ENCODE measurements at places on chromosomes 2 and 18.

DNA sequence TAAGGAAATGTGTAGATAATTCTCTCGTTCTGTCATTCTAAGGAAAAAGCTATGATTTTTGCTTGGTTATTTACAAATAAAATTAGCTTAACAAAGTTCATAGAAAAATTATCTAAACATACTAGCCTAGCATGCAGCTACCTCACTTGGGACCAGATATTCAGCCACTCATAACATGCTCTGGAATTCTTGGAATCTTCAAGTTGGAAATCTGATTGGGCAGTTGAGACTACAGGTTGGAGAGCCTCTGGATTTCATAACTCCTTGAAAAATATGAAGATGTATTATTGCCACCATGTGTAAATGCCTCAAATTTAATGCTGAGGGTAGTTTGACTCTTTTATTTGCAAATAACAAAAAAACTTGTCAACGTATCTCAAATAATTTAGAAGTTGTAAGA is 132.2 kb upstream of the GULP1 start:
- no peak for DNase-seq

DNA sequence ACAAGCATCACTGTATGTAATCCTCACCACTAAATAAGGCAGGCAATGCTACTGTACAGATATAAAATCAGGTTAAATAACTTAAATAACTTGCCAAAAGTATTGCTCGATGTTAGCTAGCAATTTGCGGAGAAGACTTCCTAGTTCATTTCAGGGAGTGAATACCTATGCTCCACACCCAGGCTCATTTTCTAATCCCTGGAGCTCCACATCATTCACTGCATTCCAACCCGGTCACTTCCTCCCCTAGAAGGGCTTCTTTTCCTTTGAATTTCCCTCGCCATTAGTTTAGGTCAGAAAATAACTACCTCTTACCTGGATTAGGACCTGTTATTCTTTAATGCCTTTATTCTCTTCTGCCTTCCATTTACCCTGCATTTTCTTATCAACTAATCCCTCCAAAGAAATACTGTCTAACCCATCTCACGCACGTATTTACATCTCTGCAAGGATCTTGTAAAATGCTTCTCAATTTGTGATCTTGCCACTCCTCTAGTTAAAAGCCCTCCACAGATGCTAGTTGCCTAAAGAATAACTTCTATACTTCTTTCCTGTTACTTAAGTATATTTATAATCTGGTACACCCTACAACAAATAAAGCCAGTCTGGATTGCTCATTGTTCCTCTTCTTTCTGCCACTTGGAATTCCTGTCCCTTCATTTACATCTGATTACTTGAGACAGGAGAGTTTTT is 599.8 kb downstream of the NRXN1 start:
- DNase-seq: no peak

DNA sequence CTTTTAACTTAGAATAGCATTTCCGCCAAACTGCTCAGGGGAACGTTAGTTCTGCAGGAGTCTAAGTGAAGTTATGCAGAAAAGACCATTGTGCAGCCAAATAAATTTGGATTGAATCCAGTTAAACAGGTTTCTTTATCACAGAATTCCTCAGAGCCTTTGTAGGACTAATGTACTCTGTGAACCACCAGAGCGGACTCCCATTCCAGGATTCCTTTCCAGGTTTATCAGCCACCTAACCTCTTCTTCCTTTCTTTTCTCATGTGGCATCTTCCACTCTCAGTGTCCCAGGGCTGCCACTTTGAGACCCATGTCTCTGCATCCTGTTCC is 350.4 kb downstream of the TSN start:
- DNase-seq: no peak

GRCh38 chr2:218885981-218886947 is 5.6 kb downstream of the WNT10A start:
- peak; percentile 65 for DNase-seq

- no peak for DNase-seq
These were observed 38.0 kb downstream of the HJURP start for GRCh38 chr2:233816334-233816733.

DNA sequence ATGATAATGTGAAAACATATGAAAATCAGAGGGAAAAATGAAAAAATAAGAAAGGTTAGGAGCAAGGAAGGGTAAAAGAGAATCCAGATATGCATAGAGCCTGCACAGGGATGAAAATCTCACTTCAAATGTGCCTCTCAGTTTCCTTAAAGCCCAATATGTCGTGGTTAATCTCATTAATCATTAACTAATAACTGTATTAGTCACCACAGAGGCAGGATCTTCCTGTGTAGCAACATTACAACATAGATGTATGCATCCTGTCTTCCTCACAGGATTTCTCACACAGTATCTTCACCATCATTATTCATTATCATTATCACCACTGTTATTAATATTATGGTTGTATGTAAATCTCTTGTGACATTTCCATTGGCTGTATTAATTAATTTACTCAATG is 361.2 kb upstream of the SOX11 start:
- DNase-seq: no peak

GRCh38 chr18:23966909-23967308 is 47.6 kb upstream of the TTC39C start:
- DNase-seq: no peak

- DNase-seq: peak; percentile 1
These were observed 115.7 kb upstream of the OSR1 start for GRCh38 chr2:19474128-19474527.

- no peak for DNase-seq
These were observed 1529.5 kb downstream of the LRP1B start for GRCh38 chr2:140601342-140601741.

GRCh38 chr18:13893418-13893760 is 21.9 kb downstream of the MC2R start:
- peak; percentile 60 for DNase-seq

DNA sequence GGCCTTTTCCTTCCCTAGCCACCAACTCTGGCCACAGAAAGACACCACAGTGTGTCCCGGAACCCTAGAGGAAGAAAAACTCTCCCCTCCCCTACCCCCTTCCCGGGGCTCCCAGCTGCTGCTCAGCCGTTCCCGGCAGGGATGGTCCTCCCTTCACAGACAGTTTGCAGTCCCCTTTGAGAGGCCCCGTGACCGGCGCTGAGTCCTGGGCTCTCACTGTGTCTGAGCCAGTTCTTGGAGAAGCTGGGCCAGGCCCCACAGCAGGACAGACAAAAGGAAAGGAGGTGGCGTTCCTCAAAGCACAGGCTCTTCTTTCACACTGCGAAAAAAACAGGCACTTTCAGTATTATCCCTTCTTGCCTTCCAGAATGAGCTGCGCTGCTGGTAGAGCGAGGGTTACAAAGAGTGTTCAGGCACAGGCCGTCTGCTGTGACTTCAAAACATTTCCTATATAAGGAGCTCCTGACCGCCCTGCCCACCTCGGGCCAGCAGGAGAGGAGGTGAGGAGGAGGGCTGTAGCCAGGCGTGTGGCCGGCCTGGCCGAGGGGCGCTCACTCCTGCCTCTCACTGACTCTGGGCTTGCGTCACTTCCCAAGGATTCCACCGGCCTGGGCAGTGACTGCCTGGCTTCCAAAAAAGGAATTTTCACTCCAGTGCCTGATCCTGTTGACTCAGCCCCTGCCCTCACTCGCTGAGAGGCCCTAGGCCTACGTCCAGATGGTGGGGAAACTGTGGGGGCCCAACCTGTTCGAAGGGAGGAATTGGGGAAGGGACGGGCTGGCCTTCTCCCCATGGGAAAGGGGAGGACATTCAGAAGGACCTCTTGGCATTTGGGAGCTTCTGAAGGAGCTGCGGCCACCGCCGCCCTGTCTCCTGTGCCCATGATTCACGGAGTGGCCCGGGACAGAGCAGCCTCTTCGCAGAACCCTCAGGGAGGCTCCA is 24.9 kb downstream of the CIDEA start:
- no peak for DNase-seq

DNA sequence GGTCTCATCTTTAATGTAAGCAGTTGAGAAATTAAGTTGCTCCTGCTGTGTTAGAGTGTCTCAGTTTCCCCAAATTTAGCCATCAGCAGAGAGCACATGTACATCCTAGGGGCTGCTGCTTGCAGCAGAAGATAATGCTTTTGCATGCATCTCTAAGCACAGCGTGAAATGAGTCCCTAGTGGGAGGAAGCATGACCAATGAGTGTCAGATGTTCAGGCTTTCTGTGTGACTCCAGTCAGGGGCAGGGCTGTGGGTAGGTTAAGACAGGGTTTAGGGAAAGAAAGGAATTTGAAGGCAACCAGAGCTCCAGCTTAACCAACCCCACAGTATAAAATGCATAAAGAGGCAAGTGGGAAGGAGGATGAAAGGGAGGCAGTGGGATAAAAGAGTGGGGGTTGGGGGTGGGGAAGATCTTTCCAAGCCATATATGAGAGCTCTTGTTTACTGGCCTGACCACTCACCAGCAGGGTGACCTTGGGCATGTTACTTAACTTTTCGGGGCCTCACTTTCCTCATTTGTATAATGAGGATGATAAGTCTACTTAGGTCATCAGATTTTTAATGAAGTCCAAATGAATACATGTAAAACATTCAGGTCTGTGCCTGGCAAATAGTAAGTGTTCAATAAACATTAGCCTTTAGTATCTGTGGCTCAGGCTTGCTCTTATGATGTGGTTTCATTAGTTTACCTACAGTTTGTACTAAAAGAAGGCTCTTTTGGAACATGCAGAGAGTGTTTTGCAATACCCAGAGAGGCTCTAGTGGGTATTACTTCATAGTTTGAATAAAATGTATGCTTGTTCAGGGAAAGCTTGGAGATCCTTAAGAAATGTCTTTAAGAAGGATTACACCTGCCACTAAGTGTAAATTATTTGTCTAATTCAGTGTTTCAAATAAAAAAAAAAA is 42.7 kb upstream of the PELI1 start:
- no peak for DNase-seq

GRCh38 chr2:30261695-30262211 is 30.4 kb downstream of the LBH start:
- no peak for DNase-seq

GRCh38 chr2:233854241-233854981 is at the start of gene HJURP:
HJURP (minus strand) TSS chr2:233854535; CDS start chr2:233854500, 35 bp downstream.
- peak; percentile 97 for DNase-seq

Measured in GM19239 (cell line).